ENCODE measurements at places on chromosomes 7 and 10.
A peak's percentile ranks its signal among the peaks of the same experiment; 100 is the strongest.

- no peak for DNase-seq
Measured at GRCh38 chr7:99615989-99616358, 772 bp upstream of the ZSCAN25 start.

DNA sequence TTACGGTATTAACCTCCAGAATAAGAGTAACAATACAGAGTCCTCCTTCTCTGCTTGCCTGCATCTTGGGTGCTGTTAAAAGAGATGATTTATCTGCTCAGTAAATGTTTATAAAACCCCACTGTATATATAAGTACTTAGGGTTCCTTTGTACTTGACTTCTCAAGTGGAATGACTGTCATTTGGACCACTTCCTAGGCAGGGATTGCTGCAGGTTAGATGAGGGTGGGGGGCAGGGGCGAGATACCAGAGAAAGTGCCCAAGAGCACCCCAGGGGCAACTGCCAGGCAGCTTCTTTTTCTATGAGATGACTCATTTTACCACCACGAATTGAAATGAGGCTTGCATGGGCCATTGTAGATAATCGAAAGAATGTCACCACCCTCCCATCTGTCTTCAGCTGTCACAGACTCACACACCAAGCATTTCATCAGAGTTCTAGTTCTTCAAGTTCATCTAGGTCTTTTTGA is 421.9 kb upstream of the GALNT17 start:
- DNase-seq, result no peak

- no peak for DNase-seq
Measured at GRCh38 chr10:63123727-63124362, 9.3 kb upstream of the NRBF2 start.

DNA sequence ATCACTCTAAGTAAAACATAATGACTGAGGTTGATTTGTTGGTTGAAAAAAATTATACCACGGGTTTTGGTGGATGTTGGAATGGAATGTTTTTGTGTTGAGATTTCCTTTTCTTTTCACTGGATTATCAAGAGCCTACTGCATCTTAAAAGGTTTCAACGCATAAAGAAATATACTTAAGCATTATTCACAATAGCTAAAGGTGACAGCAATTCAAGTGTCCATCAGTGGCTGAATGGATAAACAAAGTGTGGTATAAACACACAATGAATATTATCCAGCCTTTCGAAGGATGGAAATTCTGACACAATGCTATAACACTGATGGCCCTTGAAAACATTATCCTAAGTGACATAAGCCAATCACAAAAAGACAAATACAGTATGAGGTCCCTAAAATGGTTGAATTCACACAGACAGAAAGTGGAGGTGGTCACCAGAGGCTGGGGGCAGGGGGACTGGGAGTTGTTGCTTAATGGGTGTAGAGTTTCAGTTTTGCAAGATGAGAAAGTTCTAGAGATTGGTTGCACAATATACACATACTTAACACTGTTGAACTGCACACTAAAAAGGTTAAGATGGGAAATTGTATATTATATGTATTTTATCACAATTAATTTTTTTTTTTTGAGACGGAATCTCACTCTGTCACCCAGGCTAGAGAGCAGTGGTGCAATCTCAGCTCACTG is 122.3 kb downstream of the NRP1 start:
- no peak for DNase-seq

GRCh38 chr10:119333146-119333792 is 125.9 kb downstream of the GRK5 start:
- DNase-seq, result no peak

- no peak for DNase-seq
Measured at GRCh38 chr10:7544203-7544602, 122.6 kb downstream of the ITIH5 start.

GRCh38 chr10:73163096-73163495 is 4.7 kb downstream of the ECD start:
- no peak for DNase-seq

GRCh38 chr7:116951366-116952292 is 1.7 kb upstream of the ST7 start:
- DNase-seq, result no peak

- no peak for DNase-seq
Measured at GRCh38 chr10:116272440-116273283, at the start of gene GFRA1. Gene GFRA1, minus strand, starts transcription at chr10:116273206. Its CDS starts 1,177 bp downstream, at chr10:116272029.

DNA sequence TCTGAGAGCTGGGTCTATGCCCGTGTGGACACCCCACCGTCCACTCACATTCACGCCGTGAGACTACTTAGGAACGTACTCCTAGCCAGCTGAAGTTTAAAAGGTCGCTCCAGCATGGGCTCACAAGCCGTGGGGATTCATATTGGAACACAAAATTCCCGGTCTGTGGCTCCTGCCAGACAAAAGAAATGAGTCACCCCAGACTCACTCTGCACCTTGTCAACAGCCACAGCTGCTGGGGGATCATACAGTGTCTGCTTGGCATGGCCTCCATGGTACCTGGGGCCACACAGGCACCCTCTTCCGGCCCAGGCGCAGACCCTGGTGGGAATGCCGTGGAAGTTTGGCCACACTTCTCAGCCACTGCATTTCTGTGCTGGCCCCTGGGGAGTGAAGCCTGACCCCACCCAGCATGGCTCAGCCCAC is 228.4 kb downstream of the DNAJB6 start:
- no peak for DNase-seq

GRCh38 chr10:47238331-47239095 is 61.5 kb upstream of the GDF10 start:
- no peak for DNase-seq

DNA sequence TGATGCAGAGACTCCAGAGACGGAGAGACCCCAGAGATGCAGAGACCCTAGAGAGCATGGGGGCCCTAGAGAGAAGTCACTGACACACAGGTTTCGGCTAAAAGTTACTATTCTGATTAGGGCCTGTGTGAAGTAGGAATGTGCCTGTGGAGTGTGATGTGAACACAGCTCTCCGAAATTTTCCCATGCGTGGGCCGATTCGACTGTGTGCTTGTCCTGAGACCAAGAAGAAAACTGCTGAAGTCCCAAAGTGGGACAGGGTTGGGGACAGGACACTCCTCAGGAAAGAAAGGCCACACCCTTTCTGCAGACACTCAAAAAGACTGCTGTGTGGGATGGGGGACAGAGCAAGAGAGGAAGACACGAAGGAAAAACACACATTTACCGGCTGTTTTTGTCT is 533.5 kb downstream of the PTPRN2 start:
- no peak for DNase-seq

- DNase-seq, result peak; percentile 93
Measured at GRCh38 chr10:133309100-133309719, 496 bp downstream of the ZNF511 start.

- DNase-seq, result no peak
Measured at GRCh38 chr7:95907337-95907736, 135.0 kb downstream of the DYNC1I1 start.

GRCh38 chr10:18737236-18737635 is 78.0 kb downstream of the ARL5B start:
- no peak for DNase-seq

DNA sequence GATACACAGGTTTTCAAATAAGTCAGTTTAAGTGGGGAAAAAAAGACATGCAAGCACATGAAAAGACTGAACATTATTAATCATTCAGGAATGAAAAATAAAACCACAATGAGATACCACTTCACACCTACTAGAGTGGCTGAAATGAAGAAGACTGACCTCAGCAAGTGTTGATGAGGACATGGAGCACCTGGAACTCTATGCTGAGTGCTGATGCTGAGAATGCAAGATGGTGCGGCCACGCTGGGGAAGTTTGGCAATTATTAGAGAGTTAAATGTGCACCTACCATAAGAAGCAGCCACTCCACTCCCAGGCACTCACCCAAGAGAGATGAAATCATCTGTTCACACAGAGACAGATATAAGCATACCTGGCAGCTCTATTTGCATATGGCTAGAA is 32.9 kb upstream of the ELFN1 start:
- DNase-seq, result no peak

All from naive thymus-derived CD8-positive, alpha-beta T cell (primary cell).